ENCODE measurements at places on chromosomes 16 and 17.

- DNase-seq: no peak
These were observed 44.8 kb downstream of the C16orf82 start for GRCh38 chr16:27111486-27111885.

DNA sequence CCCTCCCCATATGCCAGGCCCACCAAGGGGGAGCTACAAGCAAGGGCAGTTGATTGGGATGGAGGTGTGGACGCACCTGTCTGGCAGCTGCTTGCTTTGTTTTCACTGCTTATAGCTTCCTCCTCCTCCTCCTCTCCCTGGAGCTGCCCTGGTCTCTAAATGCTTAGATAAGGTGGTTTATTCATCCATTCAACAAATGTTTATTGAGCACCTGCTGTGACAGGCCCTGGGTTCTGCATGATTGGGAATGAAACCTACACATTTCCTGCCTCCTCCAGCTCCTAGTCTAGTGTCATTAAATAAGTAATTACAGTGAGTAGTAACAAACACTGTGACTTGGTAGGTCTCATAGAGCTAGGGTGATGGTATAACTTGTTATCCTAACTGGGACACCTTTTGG, 17.4 kb upstream of the MAP3K14 start:
- no peak for DNase-seq

DNA sequence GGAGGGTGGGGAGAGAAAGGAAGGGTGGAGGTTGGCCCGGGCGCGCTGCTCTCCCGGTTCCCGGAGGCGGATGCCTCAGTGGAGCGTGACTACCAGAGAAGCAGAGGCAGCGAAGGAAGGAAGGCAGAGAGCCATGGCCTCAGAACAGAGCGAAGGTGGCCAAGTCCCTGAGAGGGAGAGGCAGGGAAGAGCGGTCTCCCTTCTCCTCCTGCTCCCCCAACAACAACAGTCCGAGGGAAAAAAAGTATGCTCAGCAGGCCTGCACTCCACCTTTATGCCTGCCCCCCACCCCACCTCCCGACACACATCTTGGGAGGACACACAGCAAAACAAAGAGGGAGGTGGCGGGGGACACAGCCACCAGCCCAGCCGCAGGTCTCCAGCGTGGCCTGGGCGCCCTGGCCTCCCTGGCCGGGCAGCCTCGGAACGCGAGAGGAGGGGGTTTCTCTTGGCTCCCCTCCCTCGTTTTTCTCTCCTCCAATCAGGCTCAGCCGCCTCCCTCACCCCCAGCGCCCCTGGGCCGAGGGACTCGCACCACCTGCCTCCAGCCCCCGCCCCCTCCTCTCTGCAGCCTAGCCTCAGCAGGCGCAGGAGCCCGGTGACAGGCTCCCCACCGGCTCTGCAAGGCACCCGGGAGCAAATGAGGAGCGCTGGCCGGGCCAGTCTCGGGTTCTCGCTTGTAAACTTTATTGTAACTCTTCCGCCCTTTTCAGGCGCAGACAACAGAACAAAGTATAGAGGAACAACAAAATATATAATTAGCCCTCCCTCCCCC, 1.1 kb upstream of the HOXB7 start:
- no peak for DNase-seq

GRCh38 chr17:79258041-79258440, 183.4 kb downstream of the ENGASE start:
- DNase-seq: no peak

DNA sequence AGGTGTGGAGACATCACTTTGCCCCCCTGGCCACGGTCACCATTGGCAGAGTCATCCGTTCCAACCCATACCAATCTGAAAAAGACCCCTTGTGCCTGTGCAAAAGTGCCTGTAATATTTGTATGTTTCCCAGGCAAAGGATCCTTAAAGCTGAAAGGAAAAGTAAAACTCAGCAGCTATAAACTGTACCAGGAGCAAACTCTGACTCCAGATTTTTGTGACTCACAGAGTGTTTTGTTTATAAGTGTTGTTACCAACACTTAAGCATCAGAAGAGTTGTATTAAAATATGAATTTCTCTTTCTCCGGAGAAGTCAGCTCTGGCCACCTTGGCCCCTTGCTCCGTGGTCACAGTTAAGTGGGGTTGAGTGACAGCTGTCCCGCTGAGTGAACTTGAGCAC, 75.9 kb downstream of the IRX6 start:
- DNase-seq: no peak

GRCh38 chr17:39461926-39462569, 762 bp downstream of the CDK12 start:
- peak; percentile 15 for DNase-seq

GRCh38 chr16:47492428-47493377, 31.6 kb downstream of the PHKB start:
- no peak for DNase-seq

DNA sequence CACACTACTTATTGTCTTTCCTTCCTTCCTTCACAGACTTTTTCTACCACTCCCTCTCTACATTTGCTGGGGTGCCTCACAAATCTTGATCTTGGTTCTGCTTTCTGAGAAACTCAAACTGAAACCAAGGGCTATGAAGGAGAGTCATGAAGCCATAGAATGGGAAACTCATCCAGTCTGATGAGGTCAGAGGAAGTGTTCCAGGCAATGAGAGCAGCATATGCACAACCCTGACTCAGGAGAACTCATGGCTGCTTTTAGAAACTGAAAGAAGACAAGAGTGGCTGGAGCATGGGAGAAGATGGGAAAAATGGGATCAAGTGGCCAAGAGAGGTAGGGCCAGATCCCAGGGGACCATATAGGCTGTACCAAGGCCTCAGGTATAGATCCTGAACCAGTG, 130.0 kb upstream of the TOX3 start:
- DNase-seq: no peak

- DNase-seq: peak; percentile 27
These were observed 57.3 kb downstream of the RAP1GAP2 start for GRCh38 chr17:2853283-2854142.

GRCh38 chr16:27827765-27828164, 235.7 kb downstream of the GSG1L start:
- no peak for DNase-seq

DNA sequence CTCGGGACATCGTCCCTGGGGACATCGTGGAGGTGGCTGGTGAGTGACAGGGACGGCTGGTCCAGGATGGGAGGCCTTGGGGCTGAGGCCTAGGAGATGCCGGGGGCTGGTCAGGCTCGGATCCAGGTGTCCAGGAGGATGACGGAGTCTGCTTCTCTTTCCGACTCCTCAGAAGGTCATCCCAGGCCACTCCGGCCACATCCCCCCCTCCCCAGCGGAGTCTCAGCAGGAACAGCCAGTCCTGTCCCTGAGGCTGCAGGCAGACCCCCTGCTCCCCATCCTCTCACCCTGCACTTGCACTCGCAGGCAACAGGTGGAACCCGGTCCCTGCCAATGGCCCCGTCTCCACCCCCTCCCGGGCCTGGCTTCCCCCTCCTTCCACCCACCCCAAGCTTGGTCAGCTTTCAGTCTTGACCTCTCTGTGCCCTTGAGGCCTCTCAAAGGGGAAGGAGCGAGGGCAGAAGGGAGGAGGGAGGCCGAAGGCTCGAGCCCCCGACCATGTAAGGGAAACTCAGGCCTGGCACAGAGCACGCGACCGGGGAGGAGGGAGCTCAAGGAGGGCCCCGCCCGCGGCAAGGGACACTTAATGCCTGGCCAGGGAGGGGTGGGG, 4.4 kb downstream of the ATP2A1 start:
- no peak for DNase-seq

GRCh38 chr17:42555122-42555622, 2.4 kb downstream of the HSD17B1 start:
- no peak for DNase-seq

DNA sequence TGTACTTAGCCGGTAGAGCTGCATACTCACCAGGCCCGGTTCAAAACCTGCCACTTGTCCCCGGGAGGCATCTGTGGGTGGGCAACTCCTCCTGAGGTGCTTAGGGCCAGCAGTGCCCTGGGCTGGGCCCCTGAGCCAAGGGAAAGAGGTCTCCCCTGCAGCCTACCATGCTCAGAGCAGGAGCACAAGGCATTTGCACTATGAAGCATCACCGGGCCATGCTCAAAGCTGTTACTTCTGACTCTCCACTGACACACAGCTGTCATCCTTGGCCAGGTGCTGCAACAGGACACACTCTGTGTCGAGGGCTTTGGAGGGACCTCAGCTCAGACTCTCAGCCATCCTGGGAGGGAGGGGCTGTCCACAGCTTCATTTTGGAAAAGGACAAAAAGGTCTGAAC, 37.2 kb downstream of the SLC38A8 start:
- no peak for DNase-seq

GRCh38 chr17:70862295-70862694, 693.0 kb downstream of the KCNJ2 start:
- no peak for DNase-seq

DNA sequence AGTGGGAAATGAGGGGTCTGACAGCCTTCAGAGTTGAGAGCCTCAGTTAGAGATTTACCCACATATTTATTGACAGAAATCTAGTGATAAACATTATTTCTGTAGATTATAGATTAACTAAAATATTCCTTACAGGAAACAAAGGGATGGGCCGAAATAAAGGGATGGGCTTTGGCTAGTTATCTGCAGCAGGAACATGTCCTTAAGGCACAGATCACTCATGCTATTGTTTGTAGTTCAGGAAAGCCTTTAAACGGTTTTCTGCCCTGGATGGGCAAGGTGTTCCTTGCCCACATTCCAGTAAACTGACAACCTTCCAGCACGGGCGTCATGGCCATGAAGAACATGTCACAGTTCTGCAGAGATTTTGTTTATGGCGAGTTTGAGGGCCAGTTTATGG, 154.8 kb upstream of the TOM1L1 start:
- DNase-seq: no peak
